ENCODE measurements at places on chromosomes 5 and 9. TPM values are rescaled to one million over a fixed set of nuclear protein-coding genes. Genes with fewer than 3 reads are reported as not detected.

The SPATA31E1 gene
- total RNA-seq = not detected

The C5orf52 gene
- total RNA-seq = not detected

The CER1 gene
- total RNA-seq = 0.22 TPM

The TRIM14 gene
- 0.40 TPM for total RNA-seq

The CD274 gene
- total RNA-seq = 0.62 TPM

The FIBCD1 gene
- total RNA-seq = not detected

The RLN2 gene
- total RNA-seq = 0.71 TPM

The PTGES gene
- 7.9 TPM for total RNA-seq

The FOXD4L5 gene
- 0.13 TPM for total RNA-seq

The NEUROG1 gene
- not detected for total RNA-seq

GRCh38 chr5:128062172-128062746 lies 21.3 kb upstream of the SLC12A2 start:
- DNase-seq = no peak

DNA sequence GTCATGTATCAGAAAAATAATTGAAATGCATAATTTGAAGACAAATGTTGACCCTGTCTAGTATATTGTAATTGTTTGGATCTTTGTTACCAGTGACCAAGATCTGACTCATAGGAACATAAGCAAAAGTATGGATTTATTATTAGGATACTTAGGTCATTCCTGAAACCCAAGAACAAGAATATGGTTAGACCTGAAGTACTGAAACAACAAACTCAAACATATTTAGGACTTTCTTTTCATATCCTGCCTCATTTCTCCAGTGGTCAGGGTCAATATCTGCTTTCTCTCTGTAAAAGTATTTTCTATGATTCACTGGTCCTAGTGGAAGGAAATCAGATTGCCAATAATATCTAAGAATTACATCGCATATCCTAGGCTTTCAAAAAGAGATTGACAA lies 1937.1 kb upstream of the WWC1 start:
- DNase-seq = no peak

- no peak for DNase-seq
Measured at GRCh38 chr9:72691671-72692070, 170.3 kb downstream of the TMC1 start.

DNA sequence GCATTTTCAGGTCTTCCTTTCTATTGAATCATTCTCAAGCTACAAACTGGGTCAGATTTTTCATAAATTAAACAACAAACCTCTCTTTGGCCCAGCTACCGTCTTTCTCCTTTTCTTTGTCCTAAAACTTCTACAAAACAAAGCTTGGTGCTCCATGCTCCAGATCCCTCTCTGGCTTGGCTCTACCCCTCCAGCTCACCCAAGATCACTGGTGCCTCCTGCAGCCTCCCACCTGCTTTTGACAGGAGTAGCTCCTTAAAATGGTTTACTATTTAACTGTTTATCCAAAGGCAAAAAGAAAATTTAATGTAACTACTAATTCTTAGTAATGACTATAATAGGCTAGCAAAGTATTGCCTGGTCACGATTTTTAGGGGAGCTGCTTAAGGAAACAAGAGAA lies 10.7 kb upstream of the SERINC5 start:
- no peak for DNase-seq

- DNase-seq = no peak
Measured at GRCh38 chr9:18526685-18527084, 52.7 kb downstream of the ADAMTSL1 start.

DNA sequence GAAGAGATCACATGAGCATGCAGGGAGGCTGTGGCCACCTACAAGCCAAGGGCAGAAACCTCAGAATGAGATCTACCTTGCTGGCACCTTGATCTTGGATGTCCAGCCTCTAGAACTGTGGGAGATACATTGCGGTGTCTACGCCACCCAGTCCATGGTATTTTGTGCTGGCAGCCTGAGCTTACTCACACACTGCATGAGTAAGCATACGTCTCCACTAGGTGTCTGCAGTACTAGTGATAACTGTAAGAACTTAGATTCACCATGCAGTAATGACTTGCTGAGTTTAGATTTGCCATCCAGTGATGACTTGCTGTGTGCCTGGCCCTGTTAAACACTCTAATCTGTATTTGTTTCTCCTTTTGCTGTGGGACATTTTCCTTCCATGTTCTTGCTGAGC lies 417.7 kb downstream of the GADD45G start:
- DNase-seq = no peak

DNA sequence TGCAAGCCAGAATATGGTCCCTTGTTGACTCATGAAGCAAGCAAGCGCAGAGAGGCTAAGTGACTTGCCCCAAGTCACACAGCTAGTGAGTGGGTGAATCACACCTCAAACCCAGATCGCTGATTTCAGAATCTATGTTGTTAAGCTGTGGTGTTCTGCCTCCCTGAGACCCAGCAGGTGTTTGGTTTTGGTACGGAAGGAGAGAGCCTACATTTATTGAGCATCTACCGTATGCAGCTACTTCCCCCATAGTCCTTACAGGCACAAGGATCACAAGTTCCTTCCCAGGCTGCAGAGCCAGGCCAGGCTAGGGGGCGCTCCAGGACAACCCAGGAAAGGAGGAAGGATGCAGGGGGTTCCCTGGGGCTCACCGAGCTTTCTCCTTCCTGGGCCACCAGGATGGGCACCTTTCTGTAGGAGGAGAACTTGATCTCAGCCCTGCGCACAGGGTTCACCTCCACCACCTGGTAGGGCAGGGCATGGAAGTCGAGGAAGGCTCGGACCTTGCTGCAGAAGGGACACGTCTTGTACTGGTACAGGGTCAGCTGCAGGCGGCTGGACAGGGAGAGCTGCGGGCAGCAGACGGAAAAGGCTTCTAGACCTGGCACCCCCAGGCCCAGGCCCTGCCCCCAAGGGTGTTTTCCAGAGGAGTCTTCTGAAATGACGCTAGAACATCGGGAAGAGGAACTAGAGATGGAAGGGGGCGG lies 2.5 kb downstream of the PTGES2 start:
- DNase-seq = peak; percentile 73

DNA sequence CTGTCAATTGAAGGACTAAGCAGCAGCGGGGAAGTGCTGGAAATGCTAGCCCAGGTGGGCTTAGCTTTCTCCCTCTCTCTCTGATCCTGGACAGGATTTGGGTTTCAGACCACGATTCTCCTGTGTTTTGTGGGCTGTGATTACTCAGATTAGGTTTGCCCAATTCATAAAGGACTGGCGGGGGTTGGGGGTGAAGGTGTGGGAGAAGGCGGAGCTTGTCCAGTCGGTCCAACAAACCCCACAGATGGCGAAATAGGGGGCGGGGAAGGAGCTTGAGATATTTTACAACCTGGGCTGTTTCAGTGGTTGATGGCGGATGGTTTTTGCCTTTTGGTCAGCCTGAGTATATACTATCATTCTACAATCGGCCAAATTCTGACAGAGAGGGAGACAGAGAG lies 35.2 kb downstream of the PCDHAC2 start:
- peak; percentile 9 for DNase-seq

DNA sequence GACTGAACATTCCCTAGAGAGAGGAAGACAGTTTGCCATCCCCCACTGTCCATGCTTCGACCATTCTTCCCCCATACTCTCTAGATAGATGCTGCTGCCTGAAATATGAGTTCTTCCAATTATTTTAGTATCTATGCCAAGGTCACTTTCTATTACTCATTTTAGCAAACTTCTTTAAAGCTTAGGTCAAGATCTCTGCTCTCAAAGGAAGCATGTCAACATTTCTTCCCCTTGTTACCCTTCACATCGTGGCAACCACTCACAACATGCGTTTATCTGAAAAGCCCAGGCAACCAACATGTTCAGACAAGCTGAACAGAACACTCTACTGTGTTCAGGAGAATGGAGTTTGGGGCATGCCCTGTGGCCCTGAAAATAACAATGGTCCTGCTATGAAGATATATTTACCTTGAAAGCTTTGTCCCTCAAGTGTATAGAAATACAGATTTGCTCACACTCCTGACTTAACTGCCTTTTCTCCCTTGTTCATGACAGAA lies 138.4 kb upstream of the KIF2A start:
- DNase-seq = no peak

DNA sequence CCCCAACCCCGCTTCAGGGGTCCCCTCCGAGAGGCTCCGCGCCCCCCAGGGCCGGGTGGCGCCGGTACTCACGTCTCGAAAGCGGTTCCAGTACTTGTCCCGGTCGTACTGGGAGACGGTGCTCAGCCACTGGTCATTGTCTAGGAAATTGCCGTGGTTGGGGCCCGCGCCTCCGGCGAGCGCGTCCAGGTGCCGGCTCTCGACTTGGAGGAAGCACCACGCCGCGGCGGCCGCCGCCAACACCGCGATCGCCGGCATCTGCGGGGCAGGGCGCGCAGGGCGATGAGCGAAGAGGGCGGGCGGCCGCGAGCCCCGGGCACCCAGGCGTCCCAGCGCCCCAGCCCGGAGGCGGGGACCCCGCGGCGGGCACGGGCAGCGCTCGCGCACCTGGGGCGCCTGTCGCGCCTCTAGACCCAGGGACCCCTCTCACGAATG lies 808 bp downstream of the SPOCK1 start:
- no peak for DNase-seq

DNA sequence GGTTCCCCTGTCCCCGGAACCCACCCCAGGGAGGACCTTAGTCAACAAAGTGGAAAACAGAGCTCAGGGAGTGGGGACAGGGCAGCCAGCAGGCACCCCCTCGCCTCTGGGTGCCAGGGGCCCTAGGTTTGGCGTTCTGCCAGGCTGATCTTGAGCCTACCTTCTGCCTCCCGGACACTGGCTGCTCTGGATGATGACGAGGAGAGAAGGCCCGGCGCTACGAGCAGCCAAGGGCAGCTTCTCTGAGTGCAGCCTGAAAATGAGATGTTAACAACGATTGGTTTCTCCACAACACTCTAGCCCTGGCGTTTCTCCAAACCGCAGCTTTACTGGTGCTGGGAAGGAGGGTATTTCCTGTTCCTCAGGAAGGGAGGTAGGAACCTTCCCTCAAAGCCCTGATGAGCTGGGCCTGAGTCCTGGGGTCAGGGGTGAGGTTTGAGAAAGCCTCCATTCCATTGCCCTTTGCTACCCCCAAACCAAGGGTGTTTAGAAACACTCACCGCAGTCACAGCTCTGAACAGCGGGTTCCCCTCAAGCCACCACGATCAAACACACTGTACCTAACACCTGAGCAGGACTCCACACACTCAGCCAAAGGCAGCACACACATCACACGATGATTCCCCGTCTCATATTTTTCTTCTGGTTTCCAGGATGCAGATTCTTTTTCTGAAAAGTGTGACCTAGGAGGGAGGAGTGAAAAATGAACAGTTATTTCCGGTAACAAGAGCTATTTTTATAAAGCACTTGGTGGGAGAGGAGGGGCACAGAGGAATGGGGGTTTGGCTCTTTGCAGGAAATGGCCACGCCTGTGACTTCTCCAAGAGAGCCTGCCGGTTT lies at the start of gene STING1:
Gene STING1, minus strand, starts transcription at position 709 of the 840 bp plus-strand sequence. CDS start 1,054 bp downstream, outside the sequence.
- DNase-seq = peak; percentile 94
